ENCODE measurements at places on chromosomes 5 and 9.

GRCh38 chr5:177496070-177496726 lies 1.2 kb downstream of the PDLIM7 start:
- ATAC-seq: no peak

DNA sequence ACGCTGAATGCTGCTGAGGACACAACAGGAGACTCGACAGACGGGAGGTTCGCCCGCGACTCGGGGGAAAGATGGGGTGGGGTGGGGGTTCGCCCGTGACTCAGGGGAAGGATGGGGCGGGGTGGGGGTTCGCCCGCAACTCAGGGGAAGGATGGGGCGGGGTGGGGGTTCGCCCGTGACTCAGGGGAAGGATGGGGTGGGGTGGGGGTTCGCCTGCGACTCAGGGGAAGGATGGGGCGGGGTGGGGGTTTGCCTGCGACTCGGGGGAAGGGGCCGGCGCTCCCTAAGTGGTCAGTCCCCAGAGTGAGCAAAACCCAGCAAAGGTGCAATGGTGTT lies 2.2 kb downstream of the LCN6 start:
- no peak for ATAC-seq

GRCh38 chr9:126108240-126108639 lies 218.4 kb upstream of the MVB12B start:
- no peak for ATAC-seq

DNA sequence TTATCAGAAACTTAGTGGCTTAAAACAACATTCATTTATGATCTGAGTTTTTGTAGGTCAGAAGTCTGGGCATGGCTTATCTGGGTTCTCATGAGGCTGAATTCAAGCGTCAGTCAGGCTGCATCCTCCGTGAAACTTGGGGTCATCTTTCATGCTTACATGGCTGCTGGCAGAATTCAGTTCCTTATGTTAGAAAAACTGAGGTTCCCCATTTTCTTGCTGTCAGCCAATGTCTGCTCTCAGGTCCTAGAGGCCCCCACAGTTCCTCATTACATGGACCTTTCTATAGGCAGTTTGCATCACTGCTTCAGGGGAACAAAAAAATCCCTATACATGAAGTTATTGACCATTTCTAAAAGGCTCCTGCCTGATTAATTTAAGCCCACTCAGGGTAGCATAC lies 83.8 kb upstream of the NMUR2 start:
- no peak for ATAC-seq

GRCh38 chr5:2103940-2104339 lies 221.2 kb upstream of the IRX4 start:
- ATAC-seq: no peak

GRCh38 chr9:108468364-108468763 lies 387.4 kb downstream of the ACTL7B start:
- no peak for ATAC-seq

- ATAC-seq: no peak
These were observed 16.8 kb upstream of the SPATA31D1 start for GRCh38 chr9:81971727-81972126.

DNA sequence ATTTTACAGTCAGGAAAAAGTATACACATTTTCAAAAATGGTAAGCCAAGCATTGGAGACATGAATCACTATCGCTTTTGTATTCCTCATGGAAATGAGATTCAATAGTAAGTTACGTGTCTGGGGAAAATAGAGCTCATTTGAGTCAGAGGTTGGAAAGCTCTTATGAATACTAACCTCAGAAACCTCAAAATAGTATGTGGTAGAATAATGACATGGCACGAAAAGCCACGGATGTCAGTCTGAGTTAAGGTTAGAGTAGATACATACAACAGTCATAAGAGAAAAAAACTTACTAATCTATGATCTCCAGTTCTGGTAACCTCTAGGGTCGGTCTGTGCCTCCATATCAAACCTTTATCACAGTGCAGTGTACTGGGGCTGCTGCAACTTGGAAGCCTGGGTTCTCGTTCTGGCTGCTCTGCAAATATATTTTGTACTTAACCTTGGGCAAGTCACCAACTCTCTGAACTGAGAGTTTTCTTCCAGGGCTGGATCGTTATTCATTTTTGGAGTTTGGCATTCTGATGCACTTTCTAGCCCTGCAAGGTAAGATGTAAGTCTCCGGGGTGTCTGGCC lies 31.8 kb downstream of the MAP1B start:
- no peak for ATAC-seq

GRCh38 chr5:32231929-32232328 lies 57.8 kb upstream of the GOLPH3 start:
- ATAC-seq: peak; percentile 8

GRCh38 chr9:99235926-99236634 lies 14.0 kb downstream of the SEC61B start:
- peak; percentile 44 for ATAC-seq

DNA sequence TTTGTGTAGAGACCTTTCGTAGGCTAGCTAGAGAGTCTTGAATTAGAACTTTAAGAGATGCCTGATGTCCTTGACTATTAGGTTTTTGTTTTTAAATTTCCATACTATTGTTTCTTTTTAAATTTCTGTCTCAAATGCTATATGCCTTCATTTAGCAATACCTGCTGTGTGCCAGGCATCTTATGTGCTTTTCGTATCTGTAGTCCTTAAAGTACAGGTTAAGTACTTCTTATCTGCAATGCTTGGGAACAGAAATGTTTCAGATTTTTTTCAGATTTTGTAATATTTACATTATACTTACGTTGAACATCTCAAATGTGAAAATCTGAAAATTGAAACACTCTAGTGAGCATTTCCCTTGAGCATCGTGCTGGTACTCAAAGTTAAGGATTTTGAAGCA lies 49.0 kb downstream of the IPO11 start:
- ATAC-seq: no peak

GRCh38 chr9:38017149-38017884 lies 51.7 kb downstream of the SHB start:
- peak; percentile 16 for ATAC-seq

- ATAC-seq: no peak
These were observed 3.2 kb downstream of the ST6GALNAC4 start for GRCh38 chr9:127913682-127914081.
